OCI-LY7 (cell line): ENCODE measurements at places on chromosomes 3 and 15. TPM values are rescaled to one million over a fixed set of nuclear protein-coding genes. Genes with fewer than 3 reads are reported as not detected.

DNA sequence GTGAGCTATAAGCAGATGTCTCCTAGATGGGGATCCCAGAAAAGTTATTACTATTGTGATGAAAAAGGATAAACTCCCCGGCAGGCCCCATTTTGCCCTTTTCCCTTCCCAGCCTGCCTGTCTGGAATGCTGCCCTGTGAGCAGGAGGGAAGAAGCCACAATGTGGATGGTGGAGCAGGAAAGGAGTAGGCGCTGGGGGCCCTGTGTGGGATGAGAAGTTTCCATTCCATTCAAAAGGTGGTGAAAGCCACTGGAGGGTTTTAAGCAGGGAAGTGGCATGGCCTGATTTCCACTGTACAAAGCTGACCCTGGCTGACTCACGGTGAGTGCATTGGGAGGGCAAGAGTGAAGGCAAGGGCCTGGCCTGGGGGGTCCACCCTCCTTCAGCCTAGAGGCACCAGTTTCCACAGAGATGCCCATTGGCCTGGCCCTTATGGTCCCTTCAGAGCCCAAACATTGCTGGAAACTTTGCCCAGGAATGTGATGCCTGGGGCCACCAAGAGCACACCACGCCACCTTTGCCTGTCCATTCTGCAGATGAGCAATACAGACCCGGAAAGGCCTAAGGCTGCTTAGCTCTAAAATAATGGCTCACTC is 206.9 kb downstream of the RPLP1 start:
- DNase-seq = no peak

- DNase-seq = no peak
Observed at GRCh38 chr3:135987661-135988060, 22.1 kb downstream of the PPP2R3A start.

- DNase-seq = peak; percentile 18
Observed at GRCh38 chr3:153595186-153595815, 433.3 kb downstream of the RAP2B start.

Gene IL17RD
- total RNA-seq = 0.35 and 0.36 TPM in 2 replicates

GRCh38 chr3:143973259-143974021 is 1.8 kb downstream of the DIPK2A start:
- peak; percentile 88 for DNase-seq

Gene TIMP4
- not detected in 2 replicates for total RNA-seq

DNA sequence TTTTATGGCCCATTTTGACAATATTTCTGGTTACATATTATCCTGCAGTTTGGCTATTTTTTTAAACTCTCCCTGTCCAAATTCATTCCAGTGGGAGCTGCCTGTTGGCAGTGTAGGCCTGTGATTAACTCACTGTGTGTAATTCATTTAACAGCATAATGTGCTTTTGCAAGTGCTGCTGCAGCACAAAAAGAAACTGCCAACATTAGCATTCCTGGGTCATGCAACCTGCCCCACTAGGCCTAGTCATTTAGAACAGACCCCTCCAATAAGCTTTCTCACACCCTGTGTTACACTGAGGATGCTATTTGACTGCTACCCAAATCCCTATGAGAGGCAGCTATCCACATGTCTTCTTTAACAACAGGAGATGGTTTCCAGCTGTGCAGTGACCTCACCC is 251.2 kb upstream of the UBE2E2 start:
- no peak for DNase-seq

Gene PDCD7
- total RNA-seq = 42.6 and 47.3 TPM in 2 replicates

Gene BDH1
- 14.5 and 16.0 TPM in 2 replicates for total RNA-seq

- DNase-seq = no peak
Observed at GRCh38 chr3:43629741-43630140, 7.9 kb upstream of the ANO10 start.

- no peak for DNase-seq
Observed at GRCh38 chr3:143654906-143655305, 193.4 kb downstream of the SLC9A9 start.

Gene WDR76
- 170 and 186 TPM in 2 replicates for total RNA-seq

Gene GNAT1
- total RNA-seq = not detected in 2 replicates

GRCh38 chr3:124395584-124396338 is 334.5 kb upstream of the UMPS start:
- no peak for DNase-seq

- DNase-seq = no peak
Observed at GRCh38 chr15:32716915-32717425, 834 bp upstream of the GREM1 start.

- DNase-seq = peak; percentile 22
Observed at GRCh38 chr3:126103121-126104027, 19.4 kb upstream of the SLC41A3 start.

DNA sequence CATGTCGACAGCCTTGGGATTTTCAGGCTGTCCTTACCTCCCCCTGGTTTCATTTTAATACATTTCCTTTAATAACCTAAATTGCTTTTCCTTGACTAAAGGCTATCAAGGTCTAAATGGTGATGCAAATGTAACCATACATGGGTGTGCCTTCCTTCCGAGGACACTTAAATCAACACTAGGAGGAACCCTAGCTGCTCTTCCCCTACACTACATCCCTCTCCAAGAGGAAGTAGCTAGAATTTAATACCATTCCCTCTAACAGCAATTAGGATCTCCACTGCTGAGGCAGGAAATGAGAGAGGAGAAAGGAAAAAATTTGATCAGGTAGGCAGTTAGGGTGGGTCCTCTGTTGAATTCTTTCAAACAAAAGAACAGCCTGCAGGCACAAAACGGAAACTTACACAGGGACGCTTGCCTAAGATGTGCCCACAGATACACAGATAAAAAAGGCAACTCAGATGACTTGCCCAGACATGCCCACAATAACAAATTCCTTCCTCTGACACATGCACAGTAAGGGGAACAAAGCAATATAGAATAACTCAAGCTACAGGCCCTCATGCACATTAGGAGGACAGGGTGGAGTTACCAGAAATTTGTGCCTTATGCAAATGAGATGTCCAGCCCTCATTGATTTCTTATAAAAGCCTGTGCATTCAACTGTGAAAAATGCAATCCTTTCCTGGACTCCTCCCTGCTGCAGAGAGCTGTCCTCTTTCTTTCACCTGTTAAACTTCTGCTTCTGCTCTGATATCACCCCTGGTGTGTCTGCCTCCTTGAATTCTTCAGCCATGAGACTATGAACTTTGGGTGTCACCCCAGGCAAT is 1024.4 kb upstream of the CADM2 start:
- DNase-seq = no peak

- no peak for DNase-seq
Observed at GRCh38 chr3:83438188-83438587, 1520.6 kb upstream of the CADM2 start.

Gene LTK
- 0.11 TPM in 2 replicates for total RNA-seq

DNA sequence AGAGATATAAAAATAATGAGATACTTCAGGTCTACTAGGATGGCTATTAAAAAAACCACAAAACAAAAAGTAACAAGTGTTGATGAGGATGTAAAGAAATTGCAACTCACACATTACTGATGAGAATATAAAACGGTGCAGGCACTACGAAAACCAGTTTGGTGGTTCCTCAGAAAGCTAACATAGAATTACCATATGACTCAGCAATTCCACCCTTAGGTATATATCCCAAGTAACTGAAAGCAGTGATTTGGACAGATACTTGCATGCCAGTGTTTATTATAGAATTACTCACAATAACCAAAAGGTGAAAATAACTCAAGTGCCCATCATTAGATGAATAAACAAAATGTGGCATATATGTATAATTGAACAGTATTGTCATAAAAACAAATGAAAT is 87.5 kb upstream of the MELTF start:
- DNase-seq = no peak

- no peak for DNase-seq
Observed at GRCh38 chr3:187954873-187955586, 198.9 kb upstream of the LPP start.

DNA sequence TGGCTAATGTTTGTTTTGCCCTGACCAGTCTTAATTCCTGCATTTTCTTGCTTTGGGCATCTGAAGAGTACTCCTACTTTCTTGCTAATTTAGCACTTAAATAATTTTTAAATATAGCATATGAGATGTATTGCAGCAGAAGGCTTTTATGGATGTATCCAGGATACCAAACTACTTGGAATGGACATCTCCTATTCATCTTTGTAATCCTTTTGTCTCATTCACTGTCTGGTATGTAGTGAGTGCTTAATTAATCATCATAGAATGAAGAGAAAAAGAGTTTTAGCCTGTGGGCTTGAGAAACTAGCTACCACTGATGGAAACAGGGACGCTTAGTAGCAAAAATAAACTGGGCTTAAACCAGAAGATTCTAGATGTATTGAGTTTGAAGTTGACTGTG is 40.6 kb downstream of the MEX3B start:
- no peak for DNase-seq
